ENCODE measurements at places on chromosomes 13 and 19.
A peak's percentile ranks its signal among the peaks of the same experiment; 100 is the strongest.

DNA sequence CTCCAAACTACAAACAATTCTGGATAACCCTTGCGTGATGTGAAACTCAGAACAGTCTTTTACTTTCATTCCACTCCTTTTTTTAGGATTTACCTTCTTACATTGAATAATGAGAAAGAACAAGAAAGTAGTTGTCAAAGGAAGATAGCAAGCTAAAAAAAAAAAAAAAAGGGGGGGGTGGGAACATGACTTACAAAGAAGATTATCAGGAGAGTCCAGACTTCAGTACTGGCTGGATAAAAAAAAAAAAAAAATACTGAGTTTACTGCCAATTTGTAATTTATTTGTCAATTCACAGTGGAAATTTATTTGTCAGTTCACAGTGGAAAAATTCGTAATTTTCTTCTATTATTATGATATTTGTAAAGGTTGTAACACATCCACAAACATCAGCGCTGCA lies 792.4 kb upstream of the SLITRK5 start:
- DNase-seq = no peak

- no peak for DNase-seq
Measured at GRCh38 chr19:7013678-7014077, 7.6 kb downstream of the MBD3L2B start.

GRCh38 chr13:80835902-80836301 lies 495.0 kb upstream of the SPRY2 start:
- no peak for DNase-seq

DNA sequence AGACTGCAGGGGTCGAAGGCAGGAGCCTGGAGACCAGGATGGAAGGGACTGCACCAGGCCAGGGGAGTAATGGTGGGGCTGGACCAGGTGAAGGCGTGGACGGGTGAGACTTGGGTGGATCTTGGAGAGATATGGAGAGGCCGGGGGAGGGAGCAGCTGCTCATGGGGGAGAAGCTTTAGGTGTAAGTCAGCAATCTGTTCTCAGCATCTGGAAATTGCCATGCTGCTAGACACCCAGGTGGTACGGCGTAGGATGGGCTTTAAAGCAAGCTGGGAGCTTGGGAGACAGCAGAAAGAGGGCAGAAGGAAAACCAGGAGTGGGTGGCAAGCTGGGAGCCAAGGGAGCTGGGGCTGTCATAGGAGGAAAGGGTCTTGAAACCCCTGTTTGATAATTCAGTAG lies 3.0 kb downstream of the CERS4 start:
- no peak for DNase-seq

GRCh38 chr13:105144020-105144419 lies 1391.4 kb downstream of the EFNB2 start:
- DNase-seq = no peak

GRCh38 chr13:111314852-111315251 lies 5.6 kb upstream of the TEX29 start:
- no peak for DNase-seq

DNA sequence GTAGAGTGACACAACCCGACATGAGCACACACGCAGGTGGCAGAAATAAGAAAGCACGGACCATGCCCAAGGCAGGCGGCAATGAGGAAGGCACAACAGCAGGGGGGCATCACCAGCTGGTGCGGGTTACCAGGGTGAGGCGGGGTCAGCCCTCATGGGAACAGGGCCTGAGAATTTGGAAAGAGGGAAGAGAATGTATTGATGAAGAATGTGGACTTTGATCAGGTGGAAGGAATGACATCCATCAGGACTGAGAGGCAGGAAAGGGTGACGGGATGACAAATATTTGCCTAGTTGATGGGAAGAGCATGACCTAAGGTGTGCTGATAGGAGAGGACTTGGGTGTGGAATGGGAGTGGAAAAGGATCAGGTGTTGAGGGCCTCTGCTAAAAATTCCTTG lies 177.5 kb downstream of the ABCC4 start:
- DNase-seq = no peak

- DNase-seq = no peak
Measured at GRCh38 chr13:97175041-97175440, 47.1 kb upstream of the MBNL2 start.

DNA sequence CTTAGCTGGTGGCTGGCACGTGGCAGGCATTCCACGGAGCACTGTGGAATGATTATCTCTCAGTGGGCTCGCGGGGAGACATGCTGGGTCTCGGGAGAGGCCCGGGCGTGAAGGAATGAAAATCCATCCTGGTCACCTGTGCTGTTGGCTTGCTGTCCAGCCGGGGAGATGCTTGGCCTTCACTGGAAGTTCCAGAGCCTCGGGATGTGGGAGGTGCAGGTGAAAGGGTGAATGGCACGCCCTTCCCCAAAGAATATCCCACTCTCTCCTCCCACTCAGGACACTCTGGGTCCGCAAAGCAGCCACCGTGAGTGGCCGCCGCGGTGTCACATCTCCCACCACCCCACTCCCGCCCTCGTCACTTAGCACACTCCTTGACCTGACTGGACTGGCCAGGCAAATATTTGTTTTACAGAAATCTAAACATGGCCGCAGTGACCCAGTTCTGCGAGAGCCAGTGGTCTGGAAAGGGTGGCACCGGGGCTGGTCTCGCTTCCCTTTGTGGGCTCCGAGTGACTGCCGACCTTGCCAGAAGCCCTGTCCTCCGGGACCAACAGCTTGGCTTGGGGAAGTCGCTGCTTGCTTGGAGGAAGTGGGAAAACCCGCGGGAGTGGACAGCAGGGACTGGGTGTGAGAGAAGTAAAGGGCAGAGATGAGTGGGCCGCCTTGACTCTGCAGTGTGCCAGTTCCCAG lies 8.0 kb downstream of the DPP9 start:
- no peak for DNase-seq

- no peak for DNase-seq
Measured at GRCh38 chr19:50352242-50352641, 13.2 kb downstream of the NAPSA start.

GRCh38 chr13:40589285-40590109 lies 76.9 kb downstream of the FOXO1 start:
- DNase-seq = no peak

GRCh38 chr13:97308735-97309429 lies 86.7 kb downstream of the MBNL2 start:
- no peak for DNase-seq

- DNase-seq = no peak
Measured at GRCh38 chr19:5137571-5138124, 168.7 kb downstream of the KDM4B start.

DNA sequence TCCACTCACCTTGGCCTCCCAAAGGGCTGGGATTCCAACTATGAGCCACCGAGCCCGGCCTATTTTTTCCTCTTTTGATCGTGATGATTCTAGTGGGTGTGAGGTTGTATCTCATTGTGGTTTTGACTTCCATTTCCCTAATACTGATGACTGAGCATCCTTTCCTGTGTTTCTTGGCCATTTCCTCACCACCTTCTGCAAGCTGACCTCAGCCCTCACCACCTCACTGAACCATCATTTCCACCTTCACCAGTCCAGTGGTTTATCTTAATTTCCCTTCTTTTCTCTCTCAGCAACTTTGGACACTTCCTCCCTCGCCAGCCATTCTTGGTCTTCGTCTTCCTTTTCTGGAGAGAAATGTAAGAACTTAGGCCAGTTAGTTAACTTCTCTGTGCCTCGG lies 13.0 kb upstream of the BICRA start:
- no peak for DNase-seq

- no peak for DNase-seq
Measured at GRCh38 chr13:22200440-22200839, 529.6 kb downstream of the FGF9 start.

- no peak for DNase-seq
Measured at GRCh38 chr13:32178763-32179162, 136.4 kb downstream of the ZAR1L start.

GRCh38 chr13:106529415-106530170 lies 5.9 kb downstream of the EFNB2 start:
- DNase-seq = no peak

DNA sequence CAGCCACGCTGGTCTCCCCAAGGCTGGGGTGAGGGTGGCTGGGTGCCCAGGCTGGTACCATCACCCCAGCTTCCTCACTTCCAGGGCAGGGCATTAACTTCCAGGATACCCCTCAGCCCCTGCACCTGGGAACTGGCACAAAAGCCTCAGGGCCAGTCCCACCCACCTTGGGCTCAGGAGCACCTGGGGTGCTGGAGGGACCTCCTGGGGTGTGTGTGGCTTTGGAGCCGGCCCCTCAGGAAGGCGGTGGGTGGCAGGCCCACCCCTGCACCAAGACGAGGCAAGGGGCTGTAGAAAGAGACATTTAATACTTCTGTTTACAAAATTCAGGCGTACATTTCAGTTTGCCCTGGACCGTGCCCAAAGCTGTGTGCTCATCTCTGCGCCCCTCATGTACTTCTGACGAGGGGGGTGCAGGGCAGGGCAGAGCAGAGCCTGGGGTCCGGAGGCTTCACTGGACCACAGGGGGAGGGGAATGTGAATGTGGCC lies 16.8 kb downstream of the MPND start:
- DNase-seq = no peak

GRCh38 chr13:42814868-42815267 lies 33.5 kb downstream of the FAM216B start:
- no peak for DNase-seq

- DNase-seq = no peak
Measured at GRCh38 chr13:59197397-59197796, 966.3 kb downstream of the DIAPH3 start.

GRCh38 chr13:27559719-27560118 lies 60.6 kb downstream of the LNX2 start:
- DNase-seq = no peak

GRCh38 chr13:26929971-26930730 lies 169.6 kb upstream of the GPR12 start:
- peak; percentile 41 for DNase-seq

DNA sequence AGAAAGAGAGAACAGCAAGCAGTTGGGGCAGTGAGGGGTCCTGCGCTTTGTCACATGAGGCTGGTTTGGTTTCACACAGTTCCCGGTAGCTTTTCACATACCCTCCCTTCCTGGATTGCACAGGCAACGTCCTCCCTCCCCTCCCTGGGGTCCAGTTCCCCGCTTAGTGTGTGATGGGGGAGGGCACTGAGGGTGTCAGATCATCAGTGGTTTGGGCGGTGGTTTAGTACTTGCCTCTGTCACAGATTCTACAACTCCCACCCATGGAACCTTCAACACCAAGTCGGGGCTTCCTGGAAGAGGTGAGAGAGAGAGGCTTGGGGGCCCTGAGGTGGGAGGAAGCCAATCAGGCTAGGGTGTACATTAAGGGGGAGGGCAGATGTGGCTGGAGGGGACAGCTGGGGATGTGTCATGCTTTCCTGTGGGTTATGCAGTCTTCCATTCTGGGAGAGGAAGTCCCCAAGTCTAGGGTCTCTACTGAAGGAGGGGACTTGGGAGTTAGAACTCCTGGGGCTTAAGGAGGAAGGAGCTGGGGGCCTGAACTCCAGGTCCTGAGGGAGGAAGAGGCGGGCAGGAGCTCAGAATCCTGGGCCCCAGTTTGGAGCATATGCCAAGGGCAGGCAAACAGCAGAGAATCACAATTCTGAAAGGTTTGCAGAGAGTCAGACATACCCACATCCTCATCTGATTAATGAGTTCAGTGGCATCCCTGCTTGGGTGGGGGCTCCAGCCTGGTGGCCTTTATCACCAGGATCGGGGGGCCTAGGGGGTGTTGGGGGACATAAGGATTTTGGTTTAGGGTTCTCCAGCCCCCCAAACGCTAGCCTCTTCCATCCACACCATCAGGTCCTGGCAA lies at the start of gene NKG7:
NKG7 (minus strand) TSS at position 6 of the 856 bp plus-strand sequence. CDS start 119 bp downstream, outside the sequence.
- DNase-seq = no peak

DNA sequence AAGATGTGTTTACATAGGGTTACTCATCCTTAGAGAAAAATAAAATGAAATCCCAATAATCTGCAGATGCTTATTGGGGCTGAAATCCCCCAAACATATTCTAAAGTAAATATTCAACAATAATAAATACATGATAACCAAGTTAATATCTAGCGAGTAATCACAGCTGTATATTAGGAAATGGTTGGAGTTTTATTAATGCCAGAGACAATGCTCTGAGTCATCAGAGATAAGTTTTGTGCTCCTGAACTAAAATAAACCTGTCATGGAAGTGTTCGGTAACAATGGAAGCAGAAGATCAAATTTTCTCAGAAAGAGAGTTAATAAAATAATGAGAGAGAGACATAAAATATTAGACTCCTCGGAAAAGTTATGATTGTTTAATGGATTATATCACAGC lies 31.4 kb downstream of the FLT1 start:
- DNase-seq = no peak

- DNase-seq = peak; percentile 16
Measured at GRCh38 chr19:40718774-40719391, 2.0 kb downstream of the ITPKC start.

DNA sequence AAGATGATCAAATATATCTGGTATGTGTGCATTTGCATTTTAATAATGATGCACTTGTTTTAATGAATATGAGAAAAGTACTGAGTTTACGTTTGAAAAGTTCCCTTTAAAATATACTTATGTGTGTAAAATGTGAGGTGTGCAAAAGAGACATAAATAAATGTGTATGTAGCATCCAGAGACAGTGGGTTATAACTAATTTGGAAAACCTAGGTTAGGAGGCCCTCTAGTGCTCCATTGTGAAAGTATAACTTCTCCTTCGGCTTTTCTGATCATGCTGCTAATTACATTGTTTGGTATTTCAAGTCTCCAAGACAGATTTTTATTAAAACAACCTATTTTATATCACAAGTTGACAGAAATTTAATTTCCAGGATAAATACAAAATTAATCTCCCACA lies 30.1 kb downstream of the SCEL start:
- DNase-seq = no peak
